ENCODE measurements at places on chromosomes 5 and 9.

DNA sequence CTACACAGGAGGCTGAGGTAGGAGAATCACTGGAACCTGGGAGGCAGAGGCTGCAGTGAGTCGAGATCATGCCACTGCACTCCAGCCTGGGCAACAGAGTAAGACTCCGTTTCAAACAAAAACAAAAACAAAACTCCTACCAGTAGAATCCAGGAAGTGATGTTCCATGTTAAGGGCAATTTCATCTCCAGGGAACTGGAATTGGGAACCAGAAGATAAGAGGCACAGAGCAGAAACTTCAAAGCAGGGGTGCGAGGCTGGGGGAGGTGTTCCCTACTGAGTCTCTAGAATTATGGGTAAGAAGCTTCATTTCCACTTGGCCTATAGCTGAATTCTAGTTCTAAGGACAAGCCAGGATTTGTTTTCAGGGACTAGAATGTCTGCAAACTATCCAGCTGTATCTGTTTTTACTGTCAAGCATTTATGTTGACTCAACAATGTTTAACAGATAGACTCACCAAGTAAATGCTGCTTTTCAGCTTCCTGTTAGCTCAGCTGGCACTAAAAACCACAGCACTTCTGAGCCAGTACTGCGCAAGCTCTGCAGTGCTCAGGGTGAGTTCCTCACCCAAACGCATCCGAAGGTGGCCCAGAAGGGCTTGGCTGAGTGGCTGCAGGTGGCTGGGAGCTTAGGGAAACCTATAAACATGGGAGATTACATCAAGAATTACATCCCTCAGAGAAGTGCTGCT lies 320.1 kb downstream of the MTRR start:
- H3K4me3 ChIP-seq, result no peak overlapping the region
- no peak overlapping the region for H3K27ac ChIP-seq
- no peaks in the 10 kb centered on the region for H3K4me1 ChIP-seq

DNA sequence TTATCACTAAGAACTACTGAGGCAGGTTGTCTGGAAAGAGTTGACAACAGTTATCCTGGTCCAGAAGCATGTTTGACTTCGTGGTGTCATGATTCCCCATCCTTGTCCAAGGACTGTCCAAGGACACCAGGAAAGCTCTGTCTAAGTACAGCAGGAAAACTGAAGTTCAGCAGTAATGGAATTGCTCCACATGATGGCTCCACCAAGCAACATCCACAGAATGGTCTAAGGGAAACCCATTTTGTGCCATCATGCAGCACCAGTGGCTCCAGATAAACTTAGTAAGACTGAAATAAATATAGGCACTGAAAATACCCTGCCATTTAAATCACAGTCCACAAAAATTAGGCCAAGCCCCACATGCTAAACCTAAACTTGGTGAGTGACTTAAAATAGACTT lies 192.8 kb downstream of the CDH18 start:
- H3K4me3 ChIP-seq, result no peak overlapping the region
- no peaks in the 10 kb centered on the region for H3K36me3 ChIP-seq
- no peak for DNase-seq

DNA sequence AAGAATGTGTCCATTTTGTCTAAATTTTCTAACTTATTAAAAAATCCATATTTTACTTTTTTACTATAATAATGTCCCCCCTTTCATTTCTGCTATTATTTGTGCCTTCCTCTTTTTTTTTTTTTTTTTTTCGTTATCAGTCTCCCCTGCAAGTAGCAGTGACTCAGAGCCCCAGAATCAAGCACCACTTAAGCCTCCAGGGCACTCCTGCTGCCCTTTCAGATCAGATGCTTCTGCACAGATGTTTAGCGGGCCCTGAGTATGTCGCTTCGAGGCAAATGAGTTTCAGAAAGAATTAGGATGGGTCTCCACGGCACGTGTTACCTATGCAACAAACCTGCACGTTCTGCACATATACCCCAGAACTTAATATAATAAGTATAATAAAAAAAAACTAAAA lies 11.7 kb downstream of the MED7 start:
- no peaks in the 10 kb centered on the region for H3K27me3 ChIP-seq
- H3K36me3 ChIP-seq, result no peaks in the 10 kb centered on the region
- H3K27ac ChIP-seq, result no peak overlapping the region
- no peak overlapping the region for H3K4me3 ChIP-seq
- DNase-seq, result no peak

DNA sequence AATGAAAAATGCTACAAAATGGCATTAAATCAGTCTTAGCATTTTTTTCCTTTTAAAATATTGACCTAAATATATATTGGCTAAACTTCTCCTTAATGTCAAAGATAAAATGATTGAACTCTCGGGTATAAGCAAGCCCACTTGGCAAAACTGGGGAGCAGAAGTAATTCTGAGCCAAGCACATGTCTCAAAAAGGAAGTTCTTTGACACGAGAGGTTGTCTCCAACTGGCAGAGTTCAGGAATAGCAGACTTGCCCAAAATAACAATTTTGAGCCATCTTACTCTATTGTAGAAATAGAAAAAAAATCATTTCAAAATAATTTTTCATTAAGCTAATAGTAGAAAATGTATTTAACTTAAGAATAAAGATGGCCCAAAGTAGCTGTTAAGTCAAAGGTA lies 10.4 kb upstream of the MLLT3 start:
- no peak for DNase-seq
- H3K4me3 ChIP-seq, result no peak overlapping the region
- no peaks in the 10 kb centered on the region for H3K36me3 ChIP-seq
- no peaks in the 10 kb centered on the region for H3K27me3 ChIP-seq
- peaks cover 2% of the 10 kb centered on the region for H3K4me1 ChIP-seq
- H3K27ac ChIP-seq, result no peak overlapping the region

- no peak for DNase-seq
- H3K27me3 ChIP-seq, result no peaks in the 10 kb centered on the region
- H3K36me3 ChIP-seq, result peaks cover 2% of the 10 kb centered on the region
- H3K27ac ChIP-seq, result no peak overlapping the region
These were observed 10.9 kb downstream of the ZCCHC10 start for GRCh38 chr5:133015466-133015865.

DNA sequence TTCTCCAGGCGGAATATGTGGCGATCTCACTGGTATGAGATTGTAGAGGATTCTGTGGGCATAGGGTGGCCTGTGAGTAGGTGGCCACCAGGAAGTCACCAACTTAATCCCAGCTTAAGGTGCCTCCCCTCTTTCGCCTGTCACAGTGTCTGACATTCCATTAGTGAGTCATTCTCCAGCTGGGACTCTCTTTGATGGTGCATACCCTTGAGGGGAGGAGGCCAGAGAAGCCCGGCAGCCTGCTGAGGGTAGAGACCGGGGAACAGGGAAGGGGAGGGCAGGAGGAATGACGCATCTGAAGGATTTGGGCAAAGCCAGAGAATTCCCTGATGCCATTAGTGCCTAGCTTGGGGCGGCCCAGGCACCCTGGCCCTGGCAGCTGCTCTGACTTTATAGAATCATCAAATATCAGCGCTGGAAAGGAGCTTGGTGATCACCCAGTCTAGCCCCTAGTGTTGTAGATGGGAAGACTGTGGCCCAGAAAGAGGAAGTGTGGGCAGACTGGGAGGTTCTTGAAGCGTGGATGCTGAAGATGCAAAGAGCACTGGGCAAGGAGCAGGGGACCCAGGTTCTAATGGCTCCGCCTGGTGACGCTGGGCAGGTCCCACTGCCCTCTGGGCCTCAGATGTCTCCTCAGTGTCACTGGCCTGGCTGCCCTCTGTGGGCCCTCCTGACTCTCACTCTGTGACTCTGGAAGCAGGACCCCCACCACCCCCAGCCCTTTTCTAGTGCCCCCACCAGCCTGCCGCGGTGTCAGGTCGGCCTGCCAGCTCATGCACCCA lies 41.4 kb downstream of the DAB2IP start:
- 0 out of 2 replicates have a peak, but pooled peaks cover 4% of the 10 kb centered on the region for H3K4me1 ChIP-seq
- no peak overlapping the region for H3K27ac ChIP-seq
- no peaks in the 10 kb centered on the region for H3K27me3 ChIP-seq
- no peak for DNase-seq

DNA sequence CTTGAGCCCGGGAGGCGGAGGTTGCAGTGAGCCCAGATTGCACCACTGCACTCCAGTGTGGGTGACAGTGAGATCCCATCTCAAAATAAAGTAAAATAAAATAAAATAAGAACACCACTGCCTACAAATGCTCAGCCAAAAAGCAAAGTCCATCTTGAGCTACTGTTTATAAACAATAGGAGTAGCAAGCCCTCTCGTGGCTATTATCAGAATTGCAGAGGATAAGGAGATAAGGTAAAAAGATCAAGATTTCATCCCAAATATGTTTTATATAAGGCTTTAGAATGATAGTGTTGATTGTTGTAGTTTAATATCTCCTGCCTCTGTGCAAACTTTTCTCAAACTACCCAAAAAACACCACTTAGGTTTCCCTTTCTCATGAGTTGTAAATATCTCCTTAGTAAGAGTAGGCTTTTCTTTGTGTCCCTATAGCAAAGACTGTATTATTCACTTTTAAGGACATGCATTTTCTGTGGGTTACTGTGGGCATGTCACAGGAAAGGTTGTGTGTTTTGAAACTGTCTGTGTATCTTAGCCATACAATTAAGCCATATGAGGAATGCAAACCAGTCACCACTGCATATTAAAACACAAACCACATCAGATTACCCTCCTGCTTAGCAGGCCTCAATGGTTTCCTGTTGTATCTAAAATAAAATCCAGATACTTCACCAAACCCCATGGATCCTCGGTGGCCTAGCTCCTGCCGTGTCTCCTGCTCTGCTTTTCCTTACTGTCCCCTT lies 31.8 kb upstream of the CKS2 start:
- peak; percentile 25 for DNase-seq
- no peak overlapping the region for H3K4me3 ChIP-seq
- no peak overlapping the region for H3K27ac ChIP-seq
- H3K4me1 ChIP-seq, result no peaks in the 10 kb centered on the region
- no peaks in the 10 kb centered on the region for H3K27me3 ChIP-seq
- H3K36me3 ChIP-seq, result no peaks in the 10 kb centered on the region

DNA sequence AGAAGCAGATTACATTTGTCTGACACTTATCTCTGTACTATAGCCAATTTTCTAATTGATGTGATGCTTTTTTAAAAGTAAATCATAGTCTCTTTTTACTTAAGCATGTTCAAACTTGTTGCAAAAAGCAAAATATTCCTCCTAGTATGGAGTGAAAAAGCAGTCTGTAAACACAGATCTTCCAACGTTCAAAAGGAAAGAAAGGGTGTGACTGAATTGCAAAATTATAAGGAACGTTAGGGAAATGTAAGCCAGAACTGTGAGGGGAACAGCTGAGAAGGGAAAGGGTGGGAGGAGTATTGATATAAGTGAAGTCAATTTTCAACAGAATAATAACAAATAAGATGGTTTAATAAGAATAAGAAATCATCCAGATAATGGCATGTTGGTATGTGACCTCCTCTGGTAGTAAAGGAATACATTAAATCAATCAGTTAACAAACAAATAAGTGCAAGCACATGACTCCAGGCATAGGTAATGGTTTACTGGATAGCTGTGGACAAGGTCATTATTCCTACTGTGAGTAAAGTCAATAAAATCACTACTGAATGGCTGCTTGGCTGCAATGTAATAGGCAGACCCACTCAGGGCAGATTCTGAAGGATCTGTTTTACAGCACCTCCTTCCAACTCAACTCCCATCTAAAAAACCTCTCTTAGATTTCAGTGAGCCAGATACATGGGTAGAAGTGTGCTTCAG lies 239.1 kb upstream of the NMUR2 start:
- peaks cover 2% of the 10 kb centered on the region for H3K27me3 ChIP-seq
- H3K27ac ChIP-seq, result no peak overlapping the region
- no peak overlapping the region for H3K4me3 ChIP-seq
- DNase-seq, result no peak
- H3K4me1 ChIP-seq, result no peaks in the 10 kb centered on the region

GRCh38 chr9:32360983-32361673 lies 23.3 kb upstream of the ACO1 start:
- H3K4me1 ChIP-seq, result no peaks in the 10 kb centered on the region
- H3K27ac ChIP-seq, result no peak overlapping the region
- no peaks in the 10 kb centered on the region for H3K27me3 ChIP-seq

GRCh38 chr5:179768326-179769085 lies 25.3 kb upstream of the LTC4S start:
- no peak overlapping the region for H3K27ac ChIP-seq
- peaks cover 21% of the 10 kb centered on the region for H3K36me3 ChIP-seq

GRCh38 chr9:133135146-133135745 lies 14.2 kb upstream of the RALGDS start:
- no peak overlapping the region for H3K4me3 ChIP-seq
- no peak overlapping the region for H3K27ac ChIP-seq
- H3K36me3 ChIP-seq, result no peaks in the 10 kb centered on the region
- DNase-seq, result no peak
- H3K27me3 ChIP-seq, result no peaks in the 10 kb centered on the region

- no peaks in the 10 kb centered on the region for H3K36me3 ChIP-seq
- no peak overlapping the region for H3K27ac ChIP-seq
- H3K4me1 ChIP-seq, result no peaks in the 10 kb centered on the region
- H3K27me3 ChIP-seq, result no peaks in the 10 kb centered on the region
These were observed 289.7 kb downstream of the CDK5RAP2 start for GRCh38 chr9:120289990-120290975.

DNA sequence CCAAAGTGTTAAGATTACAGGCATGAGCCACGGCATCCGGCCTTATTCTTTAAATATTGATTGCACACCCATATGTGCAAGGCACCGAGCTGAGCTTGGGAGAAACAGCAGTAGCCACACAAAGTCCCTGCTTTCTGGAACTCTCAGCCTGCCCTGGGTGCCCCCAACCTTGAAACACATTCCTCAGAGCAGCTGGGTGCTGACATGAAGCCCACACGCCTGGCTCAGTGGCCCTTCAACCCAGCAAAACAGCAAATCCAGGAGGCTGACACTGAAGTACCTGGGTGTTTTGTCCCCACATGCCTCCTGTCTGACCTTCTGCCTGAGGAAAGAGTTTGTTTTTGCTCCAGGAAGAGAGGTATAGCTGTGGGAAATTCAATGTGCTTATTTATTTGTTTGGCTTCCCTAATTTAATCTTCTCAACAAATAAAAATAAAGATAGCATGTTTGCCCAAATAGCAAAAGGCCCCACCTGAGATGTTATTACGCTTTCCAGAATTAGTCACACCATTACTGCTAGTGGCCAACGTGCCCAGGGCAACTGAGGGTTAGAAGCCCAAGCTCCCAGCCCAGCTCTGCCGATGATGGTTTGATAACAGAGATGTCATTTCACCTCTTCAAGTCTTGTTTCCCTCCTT lies 13.4 kb upstream of the TCOF1 start:
- H3K27ac ChIP-seq, result no peak overlapping the region
- no peak overlapping the region for H3K4me3 ChIP-seq
- H3K27me3 ChIP-seq, result no peaks in the 10 kb centered on the region
- no peaks in the 10 kb centered on the region for H3K36me3 ChIP-seq

- H3K36me3 ChIP-seq, result no peaks in the 10 kb centered on the region
- H3K4me3 ChIP-seq, result no peak within 1 kb of the TSS
- no peaks in the 10 kb centered on the region for H3K27me3 ChIP-seq
- DNase-seq, result peak; percentile 9
- H3K4me1 ChIP-seq, result no peaks in the 10 kb centered on the region
- no peak within 1 kb of the TSS for H3K27ac ChIP-seq
These were observed at the start of gene ARL14EPL for GRCh38 chr5:116032094-116032517. Gene ARL14EPL (plus strand): TSS chr5:116032472. CDS start chr5:116051466, 18,994 bp downstream.

Measured in iPS DF 6.9 (cell line).